ENCODE measurements at places on chromosomes 6 and 20.

GRCh38 chr6:37174196-37174514 is 4.2 kb downstream of the PIM1 start:
- no peak for DNase-seq

DNA sequence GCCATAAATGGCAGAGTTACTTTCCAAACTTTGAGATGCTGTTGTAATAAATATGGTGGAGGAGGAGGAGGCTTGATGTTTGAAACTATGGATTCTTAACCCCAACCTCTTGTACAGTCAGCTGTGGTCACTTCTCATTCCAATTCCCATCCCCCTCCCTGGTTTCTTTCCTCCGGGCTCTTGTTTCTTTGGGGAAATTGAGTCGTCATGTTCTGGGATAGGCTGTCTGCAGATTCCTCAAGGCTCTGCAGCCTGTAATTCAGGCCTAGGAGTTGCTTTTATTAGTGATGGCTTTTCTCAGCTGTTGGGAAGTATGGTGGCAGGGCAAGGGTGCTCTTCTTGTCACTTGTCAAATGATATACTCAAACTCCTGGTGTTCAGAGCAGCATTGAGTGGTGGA is 2.6 kb downstream of the PTK7 start:
- no peak for DNase-seq

GRCh38 chr6:41432280-41432679 is 96.9 kb downstream of the NCR2 start:
- no peak for DNase-seq

GRCh38 chr6:106097411-106098231 is 11.5 kb downstream of the PRDM1 start:
- DNase-seq = no peak

DNA sequence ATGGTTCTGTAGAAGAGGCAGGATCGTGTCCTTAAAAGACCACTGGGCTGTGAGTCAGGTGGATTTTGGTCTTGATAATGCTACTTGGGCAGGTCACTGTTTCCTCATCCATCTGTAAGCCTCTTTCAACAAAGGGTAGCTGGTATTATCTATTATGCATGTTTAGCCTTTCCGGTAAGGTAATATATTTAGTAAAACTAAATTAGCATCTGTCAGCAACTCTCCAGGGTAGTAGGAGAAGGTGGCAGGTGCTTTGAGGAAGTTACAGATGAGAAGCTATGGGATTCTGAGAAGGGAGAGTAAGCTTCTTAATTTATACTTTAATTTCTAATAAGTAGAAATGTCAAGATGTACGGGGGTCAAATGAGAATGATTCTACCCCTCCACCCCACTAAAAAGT is 86.9 kb upstream of the TGM3 start:
- DNase-seq = no peak

- DNase-seq = no peak
These were observed 19.7 kb upstream of the SLC22A3 start for GRCh38 chr6:160328447-160328846.

DNA sequence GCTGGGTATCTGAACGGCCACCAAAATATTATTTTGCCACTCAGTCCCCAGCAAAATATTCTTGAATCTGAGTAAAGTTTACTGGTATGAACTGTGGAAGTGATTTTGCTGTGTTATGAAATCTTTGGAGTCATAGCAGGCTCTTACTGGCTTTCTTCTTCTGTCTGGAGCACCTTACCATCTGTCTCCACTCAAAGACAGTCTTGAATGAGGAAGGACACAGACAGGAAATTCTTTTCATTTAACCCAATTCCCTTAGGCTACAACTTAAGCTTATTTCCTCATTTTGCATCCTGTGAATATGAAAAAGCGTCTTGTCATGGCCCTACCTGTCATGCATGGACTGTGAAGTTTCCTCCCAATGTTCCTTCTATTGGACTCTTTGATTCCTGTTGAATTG is 24.7 kb downstream of the FNDC1 start:
- no peak for DNase-seq
